Fibroblast of skin of right biceps (primary cell): ENCODE measurements at places on chromosomes 12 and 14.
A peak's percentile ranks its signal among the peaks of the same experiment; 100 is the strongest.

- no peak for DNase-seq
Observed at GRCh38 chr12:10207136-10207535, 5.5 kb upstream of the GABARAPL1 start.

DNA sequence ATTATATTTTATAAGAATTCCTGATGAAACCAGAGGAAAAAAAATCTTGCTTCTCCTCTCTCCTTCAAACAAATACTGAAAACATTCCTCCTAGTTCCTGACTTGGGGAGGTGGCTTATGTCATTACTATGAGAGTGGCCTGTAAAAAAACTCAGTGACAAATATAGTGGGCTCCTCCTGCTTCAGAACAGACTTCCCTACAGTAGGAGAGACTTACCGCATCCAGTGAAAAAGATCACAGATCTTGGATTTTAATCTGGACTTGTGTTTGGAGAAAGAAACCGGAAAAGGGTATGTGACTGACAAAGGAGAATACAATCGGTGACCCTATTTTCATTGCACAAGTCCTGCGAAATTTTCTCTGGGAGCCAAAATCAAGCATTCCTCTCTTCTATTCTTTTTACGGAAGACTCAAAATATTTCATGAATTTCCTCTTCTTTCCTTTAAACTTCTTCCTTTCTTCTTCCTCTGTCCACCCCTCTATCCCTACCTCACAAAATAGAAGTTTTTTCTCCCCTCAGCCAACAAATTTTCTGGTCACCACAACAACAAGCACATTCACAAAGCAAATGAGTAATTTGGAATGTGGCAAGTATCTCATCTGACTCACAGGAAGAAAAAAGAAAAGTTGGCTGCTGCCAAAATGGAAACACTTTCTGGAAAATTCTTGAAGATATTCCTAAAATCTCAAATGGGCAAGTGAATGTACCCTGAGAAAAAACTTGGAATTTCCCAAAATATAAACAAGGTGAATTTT is 185.1 kb upstream of the CDKN3 start:
- peak; percentile 89 for DNase-seq

DNA sequence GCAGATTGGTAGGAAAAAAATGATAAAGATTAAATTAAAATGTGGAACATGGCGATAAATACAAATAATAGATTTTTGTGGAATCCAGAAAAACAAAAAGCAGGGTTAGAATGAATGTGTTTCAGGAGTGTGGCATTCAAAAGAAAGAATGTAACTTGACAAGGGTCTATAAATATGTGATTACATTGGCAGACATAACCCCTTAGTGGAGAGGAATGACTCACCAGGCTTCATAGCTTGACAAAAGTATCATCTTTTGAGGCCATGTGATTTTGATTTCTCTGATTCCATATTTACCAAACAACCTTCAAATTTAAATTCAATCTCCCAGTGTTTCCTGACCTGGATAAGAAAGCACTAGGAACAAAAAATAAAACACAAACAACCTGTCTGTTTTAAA is 24.4 kb upstream of the MGST1 start:
- DNase-seq, result peak; percentile 55

GRCh38 chr14:88321692-88322503 is 1.2 kb downstream of the KCNK10 start:
- DNase-seq, result no peak

DNA sequence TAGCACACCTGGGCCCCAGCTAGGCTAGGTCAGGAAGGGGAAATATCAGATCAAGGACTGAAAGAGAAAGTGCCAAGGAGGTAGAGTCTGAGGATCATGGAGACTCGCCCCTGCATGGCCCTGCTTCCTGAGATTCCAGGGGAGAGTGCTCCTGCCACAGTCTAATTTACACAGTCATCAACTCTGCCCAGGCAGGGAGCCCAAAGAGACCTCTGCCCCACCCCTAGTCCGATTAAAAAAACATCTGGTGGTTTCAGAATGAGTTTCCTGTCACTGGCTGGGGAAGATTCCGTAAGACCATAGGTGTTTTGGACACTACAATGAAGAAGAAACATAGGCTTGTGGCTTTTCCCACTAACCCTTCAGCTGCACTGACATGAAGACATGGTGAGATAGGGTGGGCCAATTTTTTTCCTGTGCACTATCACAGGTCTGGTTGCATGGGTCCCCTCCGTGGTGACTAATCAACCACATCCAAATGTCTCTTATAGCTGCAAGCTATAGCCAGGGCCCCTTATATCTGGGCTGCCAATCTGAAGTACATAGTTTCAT is 31.5 kb upstream of the GZMB start:
- no peak for DNase-seq

GRCh38 chr12:132251310-132251709 is 78.1 kb downstream of the GALNT9 start:
- no peak for DNase-seq

DNA sequence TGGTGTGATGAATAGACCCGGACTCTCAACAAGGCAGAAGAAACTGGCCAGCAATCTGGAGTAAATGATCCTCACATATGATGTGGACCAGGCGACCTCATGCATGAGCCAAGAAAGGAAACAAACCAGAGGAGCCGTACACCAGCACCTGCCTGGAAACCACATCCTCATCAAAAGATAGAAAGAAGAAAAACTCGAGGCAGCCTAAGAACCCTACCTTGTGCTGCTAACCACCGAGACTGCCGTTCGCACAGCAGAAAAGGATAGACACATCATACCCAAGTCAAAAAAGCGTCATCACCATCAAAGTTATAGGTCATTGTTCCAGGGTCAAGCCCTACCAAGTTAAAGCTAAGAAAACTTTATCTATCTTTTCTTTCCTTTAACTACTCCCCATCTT is 66.7 kb downstream of the RESF1 start:
- no peak for DNase-seq

- no peak for DNase-seq
Observed at GRCh38 chr14:100143523-100143922, 15.9 kb downstream of the DEGS2 start.

DNA sequence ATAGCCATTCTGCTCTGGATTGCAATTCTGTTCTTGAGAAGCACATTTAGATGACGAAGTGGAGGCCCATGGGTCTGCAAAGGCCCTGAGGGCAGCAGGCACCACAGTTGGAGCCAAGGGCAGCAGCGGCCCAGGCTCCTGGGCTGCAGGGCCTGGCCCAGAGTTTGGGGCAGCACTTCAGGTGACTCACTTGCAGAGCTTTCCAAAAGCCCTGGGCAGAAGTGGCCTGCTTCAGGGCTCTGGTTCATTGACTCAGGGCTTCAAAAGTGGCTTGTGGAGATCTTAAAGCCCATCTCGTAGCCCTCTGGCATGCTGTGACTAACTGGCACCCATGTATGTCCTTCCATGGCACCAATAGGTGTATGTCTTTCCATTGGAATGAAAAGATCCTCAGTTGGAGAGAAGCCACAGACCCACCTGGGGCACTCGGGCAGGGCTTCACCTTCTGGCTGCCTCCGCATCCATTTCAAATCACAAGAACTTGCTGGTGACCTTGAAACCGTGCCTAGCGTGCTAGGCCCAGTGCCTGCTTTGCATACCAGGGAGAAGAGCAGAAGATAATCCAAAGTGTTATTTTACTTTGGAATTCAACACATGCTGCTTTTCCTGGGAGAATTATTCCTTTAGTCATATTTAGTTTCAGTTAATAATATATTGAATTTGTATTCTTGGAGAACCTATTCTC is 106.7 kb downstream of the PRMT8 start:
- DNase-seq, result no peak

DNA sequence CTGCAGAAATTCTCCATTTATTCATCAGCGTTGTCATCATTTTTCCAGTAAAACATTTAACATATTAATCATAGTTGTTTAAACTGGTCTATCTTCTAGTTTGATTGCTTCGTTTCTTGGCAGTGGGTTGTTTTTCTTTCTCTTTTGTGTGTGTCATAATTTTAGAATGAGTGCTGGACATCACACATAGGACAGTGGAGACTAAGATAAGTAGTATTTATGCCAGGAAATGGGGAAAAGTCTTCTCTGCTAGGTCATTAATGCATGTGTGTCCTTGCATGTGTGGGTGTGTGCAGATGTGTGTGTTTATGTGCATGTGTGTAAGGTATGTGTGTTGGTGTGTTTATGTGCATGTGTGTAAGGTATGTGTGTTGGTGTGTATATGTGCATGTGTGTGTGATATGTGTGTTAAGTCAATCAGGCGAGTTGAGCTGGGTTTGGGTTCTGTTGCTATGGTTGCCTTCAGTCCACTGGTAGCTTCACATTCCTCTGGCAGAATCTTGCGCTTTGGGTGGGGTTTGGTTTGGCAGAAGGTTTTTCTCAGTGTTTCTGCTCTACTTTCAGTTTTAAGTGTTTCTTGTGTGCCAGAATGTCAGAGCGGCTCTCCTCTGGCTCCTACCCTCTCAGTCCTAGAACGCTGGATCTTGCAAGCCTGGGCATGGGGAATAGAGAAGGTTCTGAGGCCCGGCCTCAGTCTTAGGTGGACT is 7.8 kb upstream of the ADGRD1 start:
- peak; percentile 20 for DNase-seq

GRCh38 chr14:53491884-53492277 is 338.8 kb upstream of the DDHD1 start:
- DNase-seq, result no peak

DNA sequence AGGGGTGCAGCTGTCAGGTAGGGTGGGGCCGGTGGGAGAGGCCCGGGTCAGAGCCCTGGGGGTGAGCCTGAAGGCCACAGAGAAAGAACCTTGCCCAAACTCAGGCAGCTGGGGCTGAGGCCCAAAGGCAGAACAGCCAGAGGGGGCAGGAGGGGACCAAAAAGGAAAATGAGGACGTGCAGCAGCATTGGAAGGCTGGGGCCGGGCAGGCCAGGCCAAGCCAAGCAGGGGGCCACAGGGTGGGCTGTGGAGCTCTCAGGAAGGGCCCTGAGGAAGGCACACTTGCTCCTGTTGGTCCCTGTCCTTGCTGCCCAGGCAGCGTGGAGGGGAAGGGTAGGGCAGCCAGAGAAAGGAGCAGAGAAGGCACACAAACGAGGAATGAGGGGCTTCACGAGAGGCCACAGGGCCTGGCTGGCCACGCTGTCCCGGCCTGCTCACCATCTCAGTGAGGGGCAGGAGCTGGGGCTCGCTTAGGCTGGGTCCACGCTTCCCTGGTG is 10.5 kb downstream of the MMP14 start:
- no peak for DNase-seq

GRCh38 chr14:73728717-73729330 is 14.6 kb upstream of the PNMA1 start:
- peak; percentile 57 for DNase-seq

GRCh38 chr14:33839193-33840076 is 111.4 kb downstream of the EGLN3 start:
- peak; percentile 36 for DNase-seq

DNA sequence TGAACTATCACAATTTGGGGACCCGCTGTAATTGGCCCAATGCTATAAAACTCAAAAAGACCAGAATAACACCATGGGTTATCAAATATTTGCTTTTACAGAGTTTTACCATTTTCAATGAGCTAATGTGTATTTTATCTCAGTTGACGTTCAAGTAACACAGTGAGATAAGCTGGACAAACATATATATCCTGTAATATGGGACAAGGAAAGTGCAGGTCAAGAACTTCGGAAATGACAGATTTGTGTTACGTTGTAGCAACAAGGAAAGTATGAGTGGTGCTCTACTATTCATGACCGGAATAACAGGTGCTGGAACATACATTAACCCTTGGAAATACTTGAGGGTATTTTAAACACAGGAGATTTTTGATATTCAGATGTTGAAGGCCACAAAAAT is 566.4 kb upstream of the FLRT2 start:
- DNase-seq, result no peak

DNA sequence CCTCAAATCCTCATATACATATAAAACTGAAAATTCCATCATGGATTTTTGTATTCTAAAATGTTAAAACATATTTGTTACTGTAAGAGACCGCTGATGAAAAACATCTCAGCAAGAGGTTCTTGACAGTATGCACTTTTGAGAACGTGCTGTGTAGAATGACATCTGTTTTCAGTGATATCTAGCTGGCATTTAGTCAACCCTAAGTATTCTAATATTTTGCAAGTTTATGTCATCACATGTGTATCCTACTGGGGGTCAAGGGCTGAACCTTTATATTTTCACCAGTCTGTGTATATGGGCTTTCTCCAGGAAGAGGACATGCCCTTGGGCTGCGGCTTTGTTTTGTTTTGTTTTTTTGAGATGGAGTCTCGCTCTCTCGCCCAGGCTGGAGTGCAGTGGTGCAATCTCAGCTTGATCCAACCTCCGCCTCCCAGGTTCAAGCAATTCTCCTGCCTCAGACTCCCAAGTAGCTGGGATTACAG is 22.0 kb upstream of the YARS2 start:
- no peak for DNase-seq

- peak; percentile 36 for DNase-seq
Observed at GRCh38 chr14:21680072-21680471, 6.5 kb upstream of the OR4E1 start.

GRCh38 chr12:54240971-54241588 is 38.8 kb downstream of the CBX5 start:
- DNase-seq, result no peak

DNA sequence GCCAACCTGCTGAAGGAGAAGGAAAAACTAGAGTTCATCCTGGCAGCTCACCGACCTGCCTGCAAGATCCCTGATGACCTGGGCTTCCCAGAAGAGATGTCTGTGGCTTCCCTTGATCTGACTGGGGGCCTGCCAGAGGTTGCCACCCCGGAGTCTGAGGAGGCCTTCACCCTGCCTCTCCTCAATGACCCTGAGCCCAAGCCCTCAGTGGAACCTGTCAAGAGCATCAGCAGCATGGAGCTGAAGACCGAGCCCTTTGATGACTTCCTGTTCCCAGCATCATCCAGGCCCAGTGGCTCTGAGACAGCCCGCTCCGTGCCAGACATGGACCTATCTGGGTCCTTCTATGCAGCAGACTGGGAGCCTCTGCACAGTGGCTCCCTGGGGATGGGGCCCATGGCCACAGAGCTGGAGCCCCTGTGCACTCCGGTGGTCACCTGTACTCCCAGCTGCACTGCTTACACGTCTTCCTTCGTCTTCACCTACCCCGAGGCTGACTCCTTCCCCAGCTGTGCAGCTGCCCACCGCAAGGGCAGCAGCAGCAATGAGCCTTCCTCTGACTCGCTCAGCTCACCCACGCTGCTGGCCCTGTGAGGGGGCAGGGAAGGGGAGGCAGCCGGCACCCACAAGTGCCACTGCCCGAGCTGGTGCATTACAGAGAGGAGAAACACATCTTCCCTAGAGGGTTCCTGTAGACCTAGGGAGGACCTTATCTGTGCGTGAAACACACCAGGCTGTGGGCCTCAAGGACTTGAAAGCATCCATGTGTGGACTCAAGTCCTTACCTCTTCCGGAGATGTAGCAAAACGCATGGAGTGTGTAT is 2.4 kb downstream of the FOS start:
- DNase-seq, result no peak

DNA sequence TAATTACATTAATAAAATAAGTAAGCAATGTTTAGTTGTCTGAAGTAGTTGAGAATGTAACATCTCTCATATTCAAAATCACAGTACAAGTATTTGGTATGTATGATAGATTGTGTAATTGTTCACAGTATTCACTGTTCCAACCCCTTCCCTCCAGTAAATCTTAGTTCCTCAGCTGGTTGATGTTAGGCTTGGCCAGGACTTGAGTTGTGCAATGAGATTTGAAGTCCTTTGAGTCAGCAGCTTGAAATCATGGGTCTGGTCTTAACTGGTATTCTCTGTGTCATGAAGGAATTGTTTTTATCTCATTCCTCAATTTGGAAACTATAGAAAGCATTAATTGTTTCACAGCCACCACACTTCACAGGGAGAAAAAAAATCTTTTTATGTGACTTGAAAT is 477.1 kb downstream of the FSCB start:
- peak; percentile 34 for DNase-seq

GRCh38 chr14:75373616-75374015 is 54.2 kb upstream of the JDP2 start:
- DNase-seq, result no peak
